ENCODE measurements at places on chromosomes 11 and 22.
A peak's percentile ranks its signal among the peaks of the same experiment; 100 is the strongest.

- DNase-seq, result no peak
These were observed 37.7 kb downstream of the SHISAL1 start for GRCh38 chr22:44274918-44275630.

DNA sequence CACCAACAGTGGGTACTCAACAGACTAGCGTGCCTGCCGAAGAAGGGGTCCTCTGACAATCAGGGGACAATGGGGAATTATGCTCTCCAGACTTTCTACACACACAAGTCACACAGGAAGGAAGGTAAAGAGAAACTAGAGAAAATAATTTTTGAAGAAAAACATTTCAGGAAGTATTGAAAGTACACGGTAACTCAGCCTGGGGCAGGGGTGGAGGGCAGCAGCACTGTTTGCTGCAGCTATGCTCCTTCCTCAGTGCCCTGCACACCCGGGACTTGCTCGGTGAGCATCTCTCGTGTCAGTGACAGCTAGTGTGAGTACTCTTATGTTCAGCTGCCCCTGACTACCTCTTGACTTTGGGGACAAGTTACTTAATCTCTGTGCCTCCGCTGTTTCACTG, 18.0 kb upstream of the APOA1 start:
- DNase-seq, result no peak

- DNase-seq, result peak; percentile 56
These were observed 115.2 kb upstream of the PITPNB start for GRCh38 chr22:28034145-28034759.

GRCh38 chr11:9091044-9091922, at the start of gene SCUBE2:
TSS of gene SCUBE2 (minus strand) at chr11:9091599. CDS start at chr11:9091528, 71 bp downstream.
- DNase-seq, result no peak

GRCh38 chr11:95790123-95790932, at the start of gene CEP57:
TSS of gene CEP57 (plus strand) at chr11:95790498. CDS start at chr11:95790699, 201 bp downstream.
- DNase-seq, result peak; percentile 96

DNA sequence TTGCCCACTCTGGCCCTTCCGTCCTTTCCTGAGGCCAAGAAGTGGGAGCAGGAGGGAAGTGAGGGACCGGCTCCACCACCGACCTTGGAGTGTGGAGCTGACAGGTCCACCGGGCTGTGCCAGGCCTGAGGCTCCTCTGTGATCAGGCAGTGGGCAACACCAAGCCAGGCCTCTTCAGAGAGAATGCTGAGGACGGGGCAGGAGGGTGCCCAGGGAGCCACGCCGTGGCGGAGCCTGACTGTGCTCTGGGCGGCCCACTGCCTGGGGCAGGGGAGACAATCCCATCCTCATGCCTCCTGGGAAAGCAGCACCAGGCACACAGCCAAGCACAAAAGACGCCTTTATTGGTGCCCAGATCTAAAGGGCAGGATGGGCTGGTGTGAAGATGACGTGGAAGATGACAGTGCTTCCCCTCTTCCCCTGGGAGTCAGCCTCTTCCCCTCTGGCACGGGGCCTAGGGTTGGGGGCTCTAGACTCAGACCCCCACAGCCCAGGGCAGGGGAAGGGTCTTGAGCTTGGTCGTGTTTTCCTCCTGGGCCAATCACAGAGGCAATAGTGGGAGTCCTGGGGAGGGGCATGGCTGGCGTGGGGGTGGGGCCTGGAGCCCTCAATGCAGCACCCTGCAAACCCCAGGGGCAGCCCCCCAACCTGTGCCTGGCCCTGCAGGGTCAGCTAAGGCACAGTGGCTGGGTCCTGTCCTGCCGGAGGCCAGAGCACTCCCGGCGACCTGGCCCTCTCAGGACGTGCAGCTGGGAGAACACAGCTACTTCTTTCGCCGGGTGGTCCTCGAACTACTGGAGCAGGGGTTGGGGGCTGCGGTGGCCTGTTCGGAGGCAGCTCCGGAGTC, 4.7 kb downstream of the LMF2 start:
- DNase-seq, result no peak

DNA sequence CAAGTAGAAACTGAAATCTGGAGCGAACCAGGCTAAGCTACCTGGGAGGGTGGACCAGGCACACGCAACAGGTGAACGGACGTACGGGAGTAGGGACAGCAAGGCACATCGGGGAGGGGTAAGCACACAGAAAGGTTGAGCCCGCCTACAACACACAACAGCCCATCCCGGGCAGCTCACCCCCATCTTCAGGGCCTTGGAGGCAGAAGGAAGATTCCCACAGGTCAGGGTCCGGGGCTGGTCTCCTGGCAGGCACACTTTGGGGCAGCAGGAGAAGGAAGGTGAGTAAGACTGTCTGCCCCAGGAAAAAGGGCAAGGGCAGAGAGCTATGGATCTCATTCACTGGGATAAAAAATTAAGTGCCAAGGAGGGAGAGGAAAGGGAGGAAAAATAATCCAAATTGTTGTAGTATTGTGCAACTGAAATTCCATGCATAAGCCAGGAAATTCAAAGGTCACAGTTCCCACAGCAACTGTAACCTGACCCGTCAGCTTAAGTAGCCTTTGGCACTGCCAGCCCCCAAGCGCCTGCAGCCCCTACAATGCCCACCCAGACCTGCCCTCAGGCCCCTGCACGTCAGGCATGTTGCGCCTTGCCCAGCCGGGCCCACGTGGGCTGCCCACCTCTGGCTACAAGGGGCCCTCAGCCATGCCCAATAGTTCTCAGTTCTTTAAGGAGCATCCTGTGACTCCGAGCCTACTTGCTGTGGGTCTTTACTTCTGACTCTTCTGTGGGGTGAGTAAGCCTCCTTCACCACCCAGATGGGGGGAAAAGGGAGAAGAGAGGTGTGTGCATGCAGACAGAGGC, 51.8 kb downstream of the MICAL3 start:
- DNase-seq, result no peak

GRCh38 chr22:17707526-17707925, 66.7 kb downstream of the BID start:
- no peak for DNase-seq

- no peak for DNase-seq
These were observed 194.8 kb upstream of the BLID start for GRCh38 chr11:122310766-122311165.

DNA sequence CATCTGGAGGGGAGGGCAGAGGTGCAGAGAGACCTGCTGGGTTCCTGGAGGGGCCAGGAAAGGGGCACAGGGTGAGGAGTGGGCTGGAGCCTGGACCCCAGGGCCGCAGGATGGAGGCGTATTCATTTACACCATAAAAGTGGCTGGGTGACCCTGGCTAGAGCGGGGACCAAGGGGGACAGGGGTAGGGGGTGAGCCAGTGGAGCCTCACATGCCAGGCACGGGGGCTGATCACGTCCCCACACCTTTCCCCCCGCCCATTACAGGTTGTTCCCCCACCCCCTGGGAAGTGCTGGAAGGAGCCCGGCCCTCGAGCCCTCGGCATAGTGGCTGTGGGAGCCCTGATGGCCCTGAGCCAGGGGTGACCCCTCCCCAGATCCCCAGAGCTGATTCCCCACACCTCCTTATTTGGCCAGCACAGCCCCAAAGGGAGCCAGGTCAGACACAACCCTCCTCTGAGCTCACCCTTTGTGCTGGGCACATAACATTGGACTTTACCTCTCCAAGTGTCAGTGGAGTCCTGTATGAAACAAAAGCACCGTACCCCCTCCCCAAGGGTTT, 781 bp downstream of the TCIRG1 start:
- no peak for DNase-seq

GRCh38 chr22:32048069-32048468, 5.0 kb downstream of the SLC5A1 start:
- DNase-seq, result no peak

DNA sequence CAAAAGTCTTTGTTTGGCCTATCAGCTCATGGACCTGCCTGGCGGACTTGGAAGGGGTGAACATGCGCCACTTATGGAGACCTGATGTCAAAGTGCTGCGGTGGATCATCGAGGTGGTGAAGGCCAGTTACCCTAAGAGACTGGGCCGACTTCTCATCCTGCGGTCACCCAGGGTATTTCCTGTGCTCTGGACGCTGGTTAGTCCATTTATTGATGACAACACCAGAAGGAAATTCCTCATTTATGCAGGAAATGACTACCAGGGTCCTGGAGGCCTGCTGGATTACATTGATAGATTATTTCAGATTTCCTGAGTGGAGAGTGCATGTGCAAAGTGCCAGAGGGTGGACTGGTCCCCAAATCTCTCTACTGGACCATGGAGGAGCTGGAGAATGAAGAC, 17.9 kb downstream of the ALKBH3 start:
- DNase-seq, result no peak

- peak; percentile 70 for DNase-seq
These were observed at the start of gene ALG9 for GRCh38 chr11:111870886-111871692. TSS of gene ALG9 (minus strand) at chr11:111871581. CDS start at chr11:111871482, 99 bp downstream.

- DNase-seq, result no peak
These were observed 7.5 kb upstream of the CDKN1C start for GRCh38 chr11:2892967-2893528.
